ENCODE measurements at places on chromosomes 4 and X.

GRCh38 chr4:25913056-25913850 lies 767 bp upstream of the SMIM20 start:
- no peak for DNase-seq

- DNase-seq = no peak
Observed at GRCh38 chr4:3030566-3031356, 43.6 kb downstream of the HTT-AS start.

- DNase-seq = no peak
Observed at GRCh38 chrX:40683245-40683644, 35.9 kb upstream of the CXorf38 start.

GRCh38 chr4:63717384-63717783 lies 691.9 kb downstream of the TECRL start:
- no peak for DNase-seq

- DNase-seq = no peak
Observed at GRCh38 chr4:150817017-150817416, 198.1 kb downstream of the LRBA start.

GRCh38 chr4:36243355-36244256 lies 708 bp downstream of the ARAP2 start:
- no peak for DNase-seq

DNA sequence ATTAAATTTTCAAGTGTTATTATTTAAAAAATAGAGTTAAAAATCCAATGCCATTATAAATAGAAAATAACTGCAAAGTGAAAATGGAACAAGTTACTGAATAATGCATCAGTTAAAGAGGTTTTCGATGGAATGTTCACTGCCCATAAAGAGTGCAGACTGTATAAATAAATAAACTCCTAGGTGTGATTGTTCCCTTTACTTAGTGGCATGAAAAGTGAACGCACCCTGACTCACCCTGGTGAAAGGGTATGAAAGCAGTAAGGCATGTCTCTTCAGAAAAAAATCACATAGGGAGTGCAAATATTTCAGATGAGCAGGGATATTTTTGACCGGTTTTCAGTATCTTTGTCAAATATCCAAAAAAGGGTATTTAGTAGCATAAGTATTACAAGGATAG lies 387.8 kb downstream of the DCAF12L2 start:
- DNase-seq = no peak

GRCh38 chrX:136666088-136666487 lies 18.1 kb downstream of the CD40LG start:
- DNase-seq = no peak

DNA sequence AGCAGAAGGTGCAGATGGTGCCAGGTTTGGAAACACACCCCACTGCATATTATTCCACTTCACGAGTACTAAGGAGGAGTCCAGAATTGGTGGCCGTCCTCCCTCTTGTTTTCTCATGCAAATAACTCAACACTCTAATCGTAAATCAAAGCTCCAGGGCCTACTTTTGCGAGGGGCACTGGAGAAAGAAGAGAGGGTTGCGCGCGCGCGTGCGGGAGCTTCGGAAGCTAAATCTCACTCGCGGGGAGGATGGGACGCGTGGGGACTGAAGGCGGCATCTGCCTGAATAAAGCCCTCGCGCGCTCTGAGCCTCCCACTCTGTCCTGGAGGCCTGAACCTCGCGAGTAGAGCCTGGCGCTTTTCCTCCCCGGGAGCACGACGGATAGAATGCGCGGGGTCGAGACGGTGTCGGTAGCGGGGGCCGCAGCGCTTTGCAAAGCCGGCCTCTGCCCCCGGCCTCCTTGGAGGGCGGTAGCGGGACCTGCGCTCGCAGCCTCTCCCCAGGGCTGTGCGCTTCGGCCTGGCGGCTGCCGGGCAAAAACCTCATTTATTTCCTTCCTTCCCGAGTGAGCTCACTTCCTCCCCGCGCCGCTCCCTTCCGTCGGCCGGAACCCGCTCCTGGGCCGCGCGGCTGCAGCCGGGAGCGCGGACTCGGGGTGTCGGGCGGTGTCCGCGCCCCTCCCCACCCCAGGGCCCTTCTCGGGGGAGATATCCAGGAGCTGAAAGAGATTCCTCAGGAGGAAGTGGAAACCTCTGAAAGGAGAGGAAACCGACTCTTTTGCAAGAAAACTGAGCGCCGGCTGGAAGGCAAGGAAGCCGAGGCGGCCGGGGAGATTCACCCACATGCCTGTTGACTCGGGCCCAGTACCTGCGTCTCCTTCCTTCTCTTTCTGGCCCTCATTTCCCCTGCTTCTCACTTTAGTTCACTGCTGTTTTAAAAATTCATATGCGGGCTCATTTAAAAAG lies 20.7 kb downstream of the HAND2 start:
- no peak for DNase-seq

DNA sequence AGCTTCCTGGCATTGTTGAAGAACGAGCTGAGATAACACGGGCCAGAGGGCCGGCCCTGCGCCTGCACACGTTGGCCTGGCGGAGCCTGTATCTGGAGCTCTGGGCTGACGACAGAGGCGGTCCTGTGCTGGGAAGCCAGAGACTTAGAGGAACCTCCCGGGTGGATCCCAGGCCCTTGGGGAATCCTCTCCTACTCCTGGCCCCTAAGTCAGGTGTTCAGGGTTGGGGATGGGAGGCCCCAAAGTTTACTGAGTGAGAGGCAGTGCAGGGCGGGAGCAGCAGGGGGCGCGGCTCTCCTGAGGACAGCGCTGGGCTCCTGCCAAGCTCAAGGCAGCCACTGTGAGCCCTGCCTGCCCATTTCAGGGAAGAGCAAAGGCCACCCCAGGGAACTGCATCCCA lies 2.5 kb upstream of the HTRA3 start:
- no peak for DNase-seq

DNA sequence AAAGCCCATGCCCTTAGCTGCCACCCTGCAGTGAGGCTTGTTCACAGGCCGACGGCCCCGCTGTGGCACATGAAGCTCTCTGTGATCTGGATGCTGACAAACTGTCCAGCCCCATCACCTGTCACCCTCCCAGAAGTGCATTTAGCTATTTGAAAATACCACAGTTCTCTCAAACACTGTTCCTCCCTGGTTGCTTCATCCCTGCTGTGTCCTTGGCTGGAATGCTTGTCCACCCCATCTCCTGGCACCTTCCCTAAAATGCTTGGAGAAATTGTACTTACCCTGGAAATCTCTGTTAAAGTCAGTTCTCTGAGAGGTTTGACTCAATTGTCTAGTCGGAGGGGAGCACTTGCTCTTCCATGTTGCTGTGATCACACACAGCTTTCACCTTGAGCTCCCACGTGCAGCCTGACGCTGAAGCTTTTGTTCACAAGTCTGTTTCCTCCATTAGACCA lies 10.1 kb downstream of the SYNPO2 start:
- DNase-seq = no peak

- no peak for DNase-seq
Observed at GRCh38 chrX:13024986-13025385, 19.4 kb downstream of the FAM9C start.

- no peak for DNase-seq
Observed at GRCh38 chr4:159052315-159052714, 50.6 kb upstream of the RAPGEF2 start.

DNA sequence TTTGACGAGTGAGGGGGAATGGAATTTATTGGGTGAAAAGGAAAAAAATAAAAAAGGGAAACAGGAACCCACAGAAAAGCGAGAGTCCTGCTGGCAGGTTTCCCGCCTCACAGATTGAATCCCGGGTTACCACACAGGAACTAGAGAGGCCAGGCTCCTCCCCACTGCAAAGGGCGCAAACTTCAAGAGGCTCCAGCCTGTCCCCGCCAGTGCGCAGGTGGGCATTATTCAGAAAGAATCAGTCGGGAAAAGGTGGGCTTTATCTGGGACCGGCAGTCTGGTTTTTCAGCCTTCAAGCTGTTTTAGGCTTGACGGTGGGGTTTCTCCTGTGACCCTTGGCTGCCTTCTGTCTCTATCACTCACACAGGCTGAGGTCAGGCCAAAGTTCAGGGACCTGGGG lies 1496.8 kb downstream of the RPA4 start:
- no peak for DNase-seq

- no peak for DNase-seq
Observed at GRCh38 chr4:66926687-66927086, 618.6 kb downstream of the CENPC start.

- no peak for DNase-seq
Observed at GRCh38 chr4:100146756-100147155, 43.5 kb downstream of the DDIT4L start.

DNA sequence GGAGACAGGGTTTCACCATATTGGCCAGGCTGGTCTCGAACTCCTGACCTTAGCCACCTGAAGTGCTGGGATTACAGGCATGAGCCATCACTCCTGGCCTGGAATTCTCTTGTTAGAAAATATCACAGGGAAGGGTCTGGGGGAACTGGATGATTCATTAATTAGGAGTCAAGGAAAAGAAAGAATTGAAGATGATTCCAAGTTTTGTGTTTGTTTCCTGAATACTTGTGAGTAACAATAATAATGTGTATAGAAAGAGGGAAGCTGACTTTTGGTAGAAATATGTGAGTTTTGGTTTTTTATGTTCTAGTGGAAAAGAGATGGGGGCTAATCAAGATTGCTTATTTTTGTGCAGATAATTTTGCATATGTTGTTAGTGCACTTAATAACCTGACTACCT lies 77.3 kb upstream of the CLNK start:
- DNase-seq = no peak

GRCh38 chrX:34881671-34882070 lies 60.9 kb upstream of the FAM47B start:
- DNase-seq = no peak

DNA sequence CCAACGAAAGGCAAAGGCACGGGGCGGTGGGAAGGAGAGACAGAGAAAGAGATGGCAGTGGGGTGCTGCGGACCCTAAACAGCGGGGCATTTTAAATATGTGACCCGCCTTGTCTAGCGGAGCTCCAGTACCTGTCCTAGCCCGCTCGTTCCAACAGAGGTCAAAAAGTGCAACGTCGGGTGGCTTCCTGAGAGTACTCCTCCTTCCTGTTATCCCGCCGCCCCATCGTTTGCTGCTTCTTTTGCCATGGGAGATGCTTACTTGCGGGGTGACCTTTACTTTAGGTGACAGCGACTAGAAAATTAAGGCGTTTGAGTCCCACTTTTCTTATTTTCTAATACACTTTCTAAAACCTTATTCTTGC lies 735 bp downstream of the NRK start:
- DNase-seq = no peak

DNA sequence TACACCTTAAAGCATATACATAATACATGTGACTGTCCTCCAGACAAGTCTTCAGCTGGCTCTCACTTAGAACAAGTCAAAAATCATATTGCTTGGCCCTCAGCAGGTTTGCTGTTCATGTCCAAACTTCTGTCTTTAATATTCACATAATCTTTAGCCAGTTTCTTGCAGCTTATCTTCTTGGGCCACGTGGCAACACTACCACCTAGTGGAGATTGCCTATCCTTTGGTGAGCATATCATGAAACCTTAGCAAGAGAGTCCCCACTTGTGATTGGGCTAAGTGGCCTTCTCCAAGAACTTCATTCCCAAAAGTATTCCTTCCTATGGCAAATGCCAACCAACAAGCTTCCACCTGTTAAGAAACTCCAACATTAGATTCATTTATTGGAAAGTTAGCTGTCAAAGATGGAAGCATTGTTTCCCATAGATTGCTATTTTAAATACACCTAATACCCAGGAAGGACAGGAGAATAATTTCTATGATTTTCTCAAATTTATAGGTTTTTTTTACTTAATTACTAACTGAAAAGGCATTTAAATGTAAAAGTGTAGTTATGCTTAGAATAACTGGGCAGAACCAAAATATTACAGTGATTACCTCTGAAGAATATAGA lies 231.9 kb upstream of the INTU start:
- no peak for DNase-seq

GRCh38 chrX:63657821-63658220 lies 127.2 kb downstream of the ARHGEF9 start:
- no peak for DNase-seq

DNA sequence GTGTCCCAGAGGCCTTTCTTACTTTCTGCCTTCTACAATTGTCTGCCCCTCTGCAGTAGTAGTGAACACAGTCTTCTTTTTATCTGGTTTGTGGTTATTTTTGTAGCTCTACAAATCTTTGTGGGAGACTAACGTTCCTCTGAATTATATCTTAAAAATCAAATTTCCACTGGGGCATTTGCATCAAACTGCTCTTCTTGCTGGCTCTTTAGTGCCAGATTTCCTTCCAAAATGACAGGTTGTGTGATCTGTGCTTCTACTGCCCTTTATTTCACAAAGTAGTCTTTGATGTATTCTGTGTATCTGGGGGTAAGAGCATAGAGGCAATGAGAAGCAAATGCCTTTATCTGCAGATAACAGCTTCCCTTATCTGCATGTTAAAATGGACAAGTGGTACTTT lies 34.5 kb downstream of the TSPAN7 start:
- DNase-seq = no peak

DNA sequence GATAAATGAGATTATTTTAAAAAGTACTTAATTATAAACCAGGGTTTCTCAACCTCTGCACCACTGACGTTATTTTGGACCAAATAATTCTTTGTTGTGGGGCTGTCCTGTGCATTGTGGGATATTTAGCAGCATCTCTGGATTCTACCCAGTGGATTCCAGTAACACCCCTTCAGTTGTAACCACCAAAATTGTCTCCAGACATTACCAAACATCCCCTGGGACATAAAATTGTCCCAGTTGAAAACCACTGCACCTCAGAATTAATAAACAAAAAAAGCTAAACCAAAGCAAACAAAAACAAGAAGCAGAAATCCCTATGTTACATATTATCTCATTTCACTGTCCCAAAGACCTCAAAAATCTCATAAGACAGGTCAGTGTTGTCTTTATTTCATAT lies 54.2 kb upstream of the GIMD1 start:
- DNase-seq = no peak

DNA sequence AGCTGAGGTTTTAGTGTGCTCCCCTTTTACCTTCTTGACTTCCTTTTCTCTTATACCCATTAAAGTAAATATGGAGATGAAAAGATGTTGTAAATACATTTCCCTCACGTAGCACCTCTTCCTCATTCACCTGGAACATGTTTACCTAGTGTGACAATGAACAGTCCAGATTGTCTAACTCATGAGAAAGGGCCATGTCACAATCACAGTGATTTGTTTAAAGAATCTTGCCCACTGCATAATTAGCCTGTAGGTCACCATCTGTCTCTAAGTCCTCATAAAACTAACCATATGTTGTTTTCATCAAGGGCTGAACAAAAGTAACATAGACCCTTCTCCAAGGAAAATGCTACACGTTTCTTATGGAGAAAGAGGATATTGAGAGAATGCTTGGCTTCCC lies 85.7 kb downstream of the TSPAN5 start:
- no peak for DNase-seq

- no peak for DNase-seq
Observed at GRCh38 chrX:70141373-70141772, 8.1 kb downstream of the IGBP1 start.

Measured in cortex of kidney (tissue), 1 donor.